ENCODE measurements at places on chromosomes 12 and 14. TPM values are rescaled to one million over a fixed set of nuclear protein-coding genes. Genes with fewer than 3 reads are reported as not detected.

DNA sequence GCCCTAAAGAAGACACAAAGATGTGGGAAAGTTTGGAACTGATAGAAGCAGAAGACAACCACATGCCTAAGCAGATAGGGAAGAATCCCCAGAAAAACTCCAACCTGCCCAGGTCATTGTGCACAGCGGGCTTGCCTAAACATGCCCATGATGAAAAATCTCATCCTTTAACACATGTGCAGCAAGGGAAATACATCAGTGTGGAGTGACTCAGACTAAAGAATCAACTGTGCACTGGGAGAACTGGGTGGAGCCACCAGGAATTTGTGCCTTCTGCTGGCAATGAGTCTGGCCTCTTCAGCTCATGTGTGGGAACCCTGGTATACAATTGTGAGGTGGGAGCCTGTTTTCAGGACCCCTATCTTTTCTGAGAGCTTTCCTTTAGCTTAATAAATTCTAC lies 398.5 kb downstream of the FSCB start:
- DNase-seq, result no peak

- no peak for DNase-seq
Observed at GRCh38 chr14:89327771-89328212, 89.2 kb downstream of the FOXN3 start.

DNA sequence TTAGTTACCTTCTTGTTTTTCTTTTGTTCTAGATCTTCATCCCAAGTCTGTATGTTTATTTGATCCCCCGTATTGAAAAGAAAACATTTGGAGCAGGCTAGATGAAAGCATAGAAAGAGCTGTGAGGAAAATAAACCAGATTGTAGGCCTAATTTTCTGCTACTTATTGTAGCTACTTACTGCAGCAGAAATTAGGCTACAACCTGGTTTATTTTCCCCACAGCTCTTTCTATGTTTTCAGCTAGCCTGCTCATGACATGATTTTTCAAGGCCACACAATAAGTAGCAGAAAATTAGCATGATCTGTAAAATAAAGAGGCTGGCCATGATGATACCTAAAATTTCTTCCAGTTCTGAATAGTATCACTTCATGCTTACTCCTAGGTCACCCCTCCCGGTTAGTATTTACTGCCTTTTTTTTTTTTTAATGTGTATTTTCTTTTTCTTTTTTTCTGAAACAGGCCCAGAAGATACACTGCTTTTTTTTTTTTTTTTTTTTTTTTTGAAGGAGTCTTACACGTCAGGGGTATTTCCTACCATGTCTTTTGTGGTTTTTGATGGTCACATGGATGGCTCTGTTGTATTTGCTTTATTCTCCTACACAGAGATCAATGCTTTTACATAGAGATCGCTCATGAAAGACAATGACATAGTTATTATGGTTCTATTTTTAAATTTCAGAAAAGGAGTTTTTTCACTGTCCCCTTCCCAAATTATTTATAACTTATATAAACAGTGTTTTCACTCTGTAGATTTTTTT lies 32.3 kb downstream of the BHLHE41 start:
- no peak for DNase-seq

- DNase-seq, result no peak
Observed at GRCh38 chr14:52703225-52703624, 3.8 kb upstream of the PSMC6 start.

- DNase-seq, result no peak
Observed at GRCh38 chr12:43011383-43011926, 421.9 kb upstream of the PRICKLE1 start.

The RASAL1 gene
- total RNA-seq, result 0.66 TPM

The ANKRD33 gene
- not detected for total RNA-seq

The GLIPR1L1 gene
- not detected for total RNA-seq

The SLC25A47 gene
- total RNA-seq, result not detected
